Effector memory CD8-positive, alpha-beta T cell (primary cell): ENCODE measurements at places on chromosomes 3 and 15.

DNA sequence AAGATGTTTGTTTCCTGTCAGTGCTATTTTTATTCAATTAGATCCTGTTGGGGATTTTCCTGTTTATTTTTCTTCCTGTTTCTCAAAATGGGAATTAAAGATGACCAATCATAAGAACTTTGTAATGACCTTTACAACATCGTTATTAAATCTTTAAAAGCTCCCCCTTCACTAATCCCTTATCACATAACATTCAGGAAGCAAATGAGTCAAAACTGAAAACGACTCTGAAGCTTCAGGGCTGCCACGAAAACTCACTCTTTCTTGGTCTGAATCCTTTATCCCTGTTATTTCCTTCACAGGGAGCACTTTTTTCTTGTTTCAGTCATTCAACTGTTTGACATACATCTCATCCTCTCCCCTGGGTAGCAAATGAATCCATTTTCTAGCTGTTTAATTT lies 75.8 kb upstream of the MB21D2 start:
- no peak for DNase-seq

GRCh38 chr3:46124216-46125177 lies 83.6 kb downstream of the CCR1 start:
- no peak for DNase-seq

- no peak for DNase-seq
Measured at GRCh38 chr3:14265246-14265962, 86.8 kb downstream of the LSM3 start.

GRCh38 chr3:141280086-141280485 lies 48.5 kb downstream of the PXYLP1 start:
- DNase-seq: no peak

DNA sequence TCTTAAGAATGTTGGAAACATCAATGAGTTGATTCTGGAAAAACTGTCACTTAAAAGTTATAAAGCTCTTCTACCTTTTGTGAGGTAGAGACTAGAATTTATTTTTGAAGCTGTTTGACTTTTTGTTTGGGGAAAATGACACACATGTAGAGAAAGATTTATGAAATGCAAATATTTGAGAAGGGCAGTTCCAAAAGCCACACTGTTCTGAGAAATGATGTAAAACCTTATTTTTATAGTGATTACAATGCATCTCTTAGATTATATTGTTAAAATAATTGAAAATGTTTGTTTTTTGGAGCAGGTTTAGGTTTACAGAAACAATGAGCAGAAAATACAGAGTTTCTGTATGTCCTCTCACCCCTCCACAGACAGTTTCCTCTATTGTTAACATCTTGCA lies 116.1 kb upstream of the CMC1 start:
- DNase-seq: no peak
